ENCODE measurements at places on chromosomes 12 and 14.

GRCh38 chr12:111596985-111597830 is 1.9 kb downstream of the ATXN2 start:
- peak; percentile 44 for DNase-seq

- DNase-seq, result no peak
Measured at GRCh38 chr14:37901978-37902377, 305.7 kb upstream of the SSTR1 start.

DNA sequence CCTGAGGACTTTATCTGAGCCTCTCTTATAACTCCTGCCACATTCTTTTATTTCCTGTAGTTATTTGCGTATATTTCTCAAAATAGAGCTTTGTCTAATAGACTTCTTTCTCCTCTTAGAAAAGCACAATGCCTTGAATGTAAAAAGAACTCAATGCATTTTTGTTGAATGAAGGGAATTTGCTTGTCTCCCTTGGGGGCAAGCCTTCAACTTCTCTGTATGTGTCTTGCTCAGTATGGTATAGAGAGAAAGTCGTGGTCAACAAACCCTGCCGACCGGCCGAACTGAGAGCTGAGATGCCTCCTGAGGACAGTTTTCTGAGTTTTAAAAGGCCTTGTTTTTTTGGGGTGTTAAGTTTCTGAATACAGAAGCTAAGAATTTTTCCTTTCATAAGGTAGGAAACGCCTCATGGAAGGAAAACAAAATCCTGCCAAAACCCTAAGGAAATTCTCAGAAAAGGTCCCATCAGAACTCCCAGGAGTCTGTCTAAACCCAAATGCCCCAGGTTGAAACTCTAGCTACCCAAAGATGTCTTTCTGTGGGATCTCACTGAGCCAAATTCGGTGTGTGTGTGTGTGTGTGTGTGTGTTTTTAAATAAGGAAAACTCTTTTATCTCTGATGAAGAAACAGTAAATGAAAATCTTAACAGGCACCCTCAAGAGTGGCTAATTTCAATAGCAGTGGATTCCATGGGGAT is 136.6 kb downstream of the C12orf75 start:
- DNase-seq, result no peak

- DNase-seq, result no peak
Measured at GRCh38 chr12:47273191-47273626, 193.4 kb upstream of the AMIGO2 start.

GRCh38 chr12:89768586-89769482 is 60.2 kb upstream of the ATP2B1 start:
- no peak for DNase-seq

DNA sequence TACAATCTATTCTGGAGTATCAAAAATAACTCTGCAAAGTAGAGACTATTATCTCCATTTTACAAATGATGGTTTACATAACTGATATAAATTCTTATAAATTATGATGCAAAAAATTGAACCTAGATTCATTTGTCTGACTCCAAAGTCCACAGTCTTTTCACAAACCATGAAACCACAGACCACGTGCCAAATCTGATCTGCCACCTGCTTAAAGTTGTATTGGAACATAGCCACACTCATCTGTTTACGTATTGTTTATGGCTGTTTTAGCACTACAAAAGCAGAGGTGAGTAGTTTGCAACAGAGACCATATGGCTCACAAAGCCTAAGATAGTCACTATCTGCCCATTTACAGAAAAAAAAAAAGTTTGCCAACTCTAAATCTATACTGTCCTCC is 105.3 kb downstream of the KCNH5 start:
- DNase-seq, result no peak

DNA sequence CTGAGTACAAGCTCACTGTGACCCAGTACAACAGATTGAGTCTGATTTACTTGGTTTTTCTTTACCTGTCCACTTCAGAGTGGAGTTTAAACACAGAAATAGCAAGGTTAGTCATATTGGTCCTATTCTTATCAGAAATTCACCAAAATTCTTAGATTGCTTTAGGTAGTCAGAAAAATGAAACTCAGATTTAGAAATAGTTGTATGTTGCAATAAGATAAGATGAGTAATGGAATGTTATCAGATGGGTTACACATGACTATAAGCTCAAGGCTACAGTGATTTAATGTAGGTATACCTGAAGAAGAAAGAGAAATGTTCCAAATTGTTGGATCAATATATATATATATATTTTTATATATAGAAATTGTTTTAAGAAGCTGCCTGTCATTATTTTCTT is 524.1 kb downstream of the LRFN5 start:
- DNase-seq, result no peak

- DNase-seq, result no peak
Measured at GRCh38 chr12:108173892-108174291, 44.8 kb downstream of the WSCD2 start.

- DNase-seq, result no peak
Measured at GRCh38 chr14:84937016-84937415, 592.9 kb upstream of the FLRT2 start.

- no peak for DNase-seq
Measured at GRCh38 chr14:106227793-106228192, 701.4 kb downstream of the TMEM121 start.

DNA sequence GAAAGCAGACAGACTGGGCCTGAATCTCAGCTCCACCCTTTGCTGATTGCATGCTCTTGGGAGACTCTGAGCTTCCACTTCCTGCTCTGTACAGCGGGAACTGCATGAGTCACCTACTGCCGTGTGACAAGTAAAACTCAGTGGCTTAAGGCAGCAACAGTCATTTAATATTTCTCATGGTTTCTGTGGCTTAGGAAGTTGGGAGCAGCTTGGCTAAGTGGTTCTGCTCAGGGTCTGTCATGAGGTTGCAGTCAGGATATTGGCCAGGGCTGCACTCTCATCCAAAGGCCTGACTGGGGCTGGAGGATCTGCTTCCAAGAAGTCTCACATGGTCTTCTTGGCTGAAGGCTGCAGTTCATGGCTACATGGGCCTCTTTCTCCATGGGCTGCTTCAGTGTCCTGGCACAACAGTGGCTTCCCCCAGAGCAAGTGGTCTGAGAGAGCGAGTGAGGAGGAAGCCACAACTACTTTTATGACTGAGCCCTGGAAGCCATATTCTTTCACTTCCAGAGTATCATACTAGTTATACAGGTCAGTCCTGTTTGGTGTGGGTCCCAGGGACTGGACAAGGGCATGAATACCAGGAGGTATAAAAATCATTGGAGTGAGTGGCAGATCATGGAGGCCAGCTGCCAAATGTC is 49.7 kb downstream of the FAM222A start:
- no peak for DNase-seq

DNA sequence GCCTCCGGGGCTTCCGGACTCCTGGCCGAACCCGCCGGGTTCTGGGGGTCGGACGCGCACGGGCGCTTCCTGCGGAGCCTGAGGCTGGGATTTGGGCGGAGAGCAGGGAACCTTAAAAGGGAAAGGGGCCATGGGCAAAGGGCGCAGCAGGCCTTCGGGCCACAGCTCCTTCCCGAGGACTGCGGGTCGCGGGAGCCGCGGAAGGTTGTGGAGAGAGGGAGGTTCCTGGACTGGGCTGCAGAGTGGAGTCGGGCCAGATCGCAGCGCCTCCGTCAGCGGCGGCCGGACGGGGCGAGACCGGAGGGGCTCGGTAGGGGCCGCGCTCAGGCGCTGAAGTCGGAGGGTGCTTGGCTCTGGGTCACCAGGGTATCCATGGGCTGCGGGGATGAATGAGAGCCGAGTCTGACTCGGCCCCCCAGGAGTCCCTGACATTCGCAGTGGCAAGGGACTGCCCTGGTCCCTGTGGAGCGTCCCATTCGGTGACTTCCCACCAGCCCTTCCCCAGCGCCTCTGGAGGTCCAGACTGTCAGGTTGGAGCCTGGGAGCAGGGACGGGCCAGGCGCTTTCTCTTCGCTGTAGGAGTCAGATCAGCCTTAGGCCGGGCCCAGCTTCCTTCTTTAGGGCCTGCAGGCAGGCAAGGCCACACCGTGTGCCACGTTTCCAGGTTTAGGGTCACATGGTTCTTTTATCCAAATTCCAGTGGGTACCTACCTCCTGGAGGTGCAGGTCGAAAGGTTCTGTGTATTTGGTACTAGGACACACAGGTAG is 938 bp upstream of the SLC25A29 start:
- no peak for DNase-seq

DNA sequence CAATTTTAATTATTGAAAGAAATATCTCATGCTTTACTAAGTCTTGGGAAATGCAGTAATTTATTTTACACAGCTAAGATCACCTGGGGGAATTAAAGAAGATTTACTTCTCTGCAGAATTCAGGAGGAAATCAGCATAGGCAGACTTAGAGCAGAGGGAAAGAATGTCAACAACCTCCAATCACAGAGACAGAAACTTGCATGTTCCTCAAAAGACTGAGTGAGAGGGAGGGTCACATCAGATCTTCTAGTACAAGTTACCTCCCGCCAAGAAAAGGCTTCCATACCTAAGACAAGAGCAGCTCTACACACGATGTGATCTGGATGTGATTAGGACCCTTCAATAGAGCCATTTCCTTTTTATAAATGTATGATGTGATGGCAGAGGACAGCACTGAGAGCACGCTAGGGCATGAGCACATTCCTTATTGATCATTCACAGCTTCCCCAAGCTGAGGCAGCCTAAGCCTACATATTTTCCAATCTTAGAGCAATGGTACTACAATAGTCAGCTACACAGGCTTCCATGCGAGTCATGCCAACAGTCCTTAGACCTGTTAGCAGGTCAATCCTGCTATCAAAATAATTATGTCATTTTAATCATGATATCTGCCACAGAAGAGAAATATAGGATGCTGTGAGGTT is 403.3 kb downstream of the ETNK1 start:
- no peak for DNase-seq

Data from liver (tissue), 10 donors.